ENCODE measurements at places on chromosomes 1 and 21.

DNA sequence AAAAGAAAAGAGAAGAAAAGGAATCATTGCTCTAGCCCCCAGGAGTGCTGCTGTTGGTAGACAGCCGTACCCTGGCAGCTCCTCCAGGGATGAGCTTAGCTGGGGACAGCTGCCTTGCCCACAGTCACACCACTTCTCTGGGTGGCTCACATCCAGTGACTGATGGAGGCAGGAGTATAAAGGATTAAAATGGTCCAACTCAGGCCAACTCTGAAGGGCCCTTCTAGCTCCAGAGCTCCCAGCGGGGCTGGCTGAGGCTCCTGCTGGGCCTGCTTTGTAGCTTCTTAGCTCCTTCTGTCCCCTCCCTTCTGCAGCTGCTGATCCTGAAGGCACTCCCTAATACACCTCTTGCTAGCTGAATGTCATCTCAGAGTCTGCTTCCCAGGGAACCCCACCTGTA lies 4.4 kb downstream of the CITED4 start:
- DNase-seq, result no peak

GRCh38 chr1:49854741-49855140 lies 169.0 kb downstream of the AGBL4 start:
- no peak for DNase-seq

DNA sequence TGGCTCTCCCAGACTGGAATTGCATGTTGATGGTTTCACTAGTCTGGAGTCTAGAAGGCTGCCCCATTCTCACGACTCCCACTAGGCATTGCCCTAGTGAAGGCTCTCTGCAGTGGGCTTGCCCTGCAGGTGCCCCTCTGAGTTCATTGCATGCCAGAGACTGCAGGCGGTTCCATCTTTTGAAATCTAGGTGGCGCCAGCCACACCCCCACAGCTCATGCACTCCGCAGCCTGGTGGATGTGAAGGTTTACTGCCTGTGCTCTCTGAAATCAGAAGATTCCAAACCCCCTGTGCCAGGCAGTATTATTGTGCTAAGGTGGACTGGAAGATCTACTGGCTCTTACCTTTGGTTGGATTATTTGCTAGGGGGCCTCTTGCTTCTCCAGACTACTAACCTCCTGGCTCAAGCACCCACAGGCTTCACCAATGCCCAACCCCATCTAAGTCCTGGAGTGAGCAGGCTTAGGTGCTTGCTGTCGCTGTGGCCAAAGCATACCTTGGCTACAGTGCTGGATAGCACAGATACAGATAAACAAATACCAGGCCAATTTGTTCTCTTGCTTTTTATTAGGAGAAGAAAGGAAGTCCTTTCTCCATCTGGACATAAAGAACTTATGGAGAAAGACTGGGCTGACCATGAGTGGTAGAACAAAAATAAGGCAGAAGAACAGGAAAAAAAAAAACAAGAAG lies 83.5 kb upstream of the SIM2 start:
- no peak for DNase-seq

DNA sequence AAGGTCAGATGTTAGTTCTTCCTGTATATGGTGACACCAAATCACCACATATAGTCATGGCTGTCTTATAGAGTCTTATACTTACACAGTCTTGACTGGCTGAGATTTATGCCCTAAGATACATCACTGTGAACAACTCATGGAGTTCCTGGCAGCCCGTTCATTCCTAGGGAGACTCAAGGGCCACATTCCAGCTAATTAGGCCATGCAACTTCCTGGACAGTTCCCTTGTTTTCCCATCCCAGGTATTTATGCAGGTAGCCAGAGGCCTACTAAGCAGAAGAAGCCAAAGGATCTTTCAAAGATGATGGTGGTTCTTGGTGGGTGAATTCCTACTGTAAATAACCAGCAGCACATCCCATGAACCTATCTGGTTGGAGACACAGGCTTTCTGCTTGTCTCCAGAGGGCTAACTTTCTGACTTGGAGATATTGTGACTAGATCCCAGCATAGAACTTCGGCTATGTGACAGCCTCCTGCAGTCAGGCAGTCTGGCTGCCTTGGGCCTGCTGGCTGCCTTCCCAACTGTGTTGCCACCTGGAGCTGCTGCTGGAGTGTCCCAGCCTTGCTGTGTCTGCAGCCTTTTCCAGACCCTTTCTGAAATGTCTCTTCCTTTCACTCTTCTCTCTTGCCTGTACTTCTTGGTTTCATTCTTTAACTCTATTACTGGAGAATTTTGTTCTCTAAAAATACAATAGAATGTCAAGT lies 283.8 kb downstream of the CACNA1E start:
- DNase-seq, result no peak

GRCh38 chr1:40317394-40318074 lies 448 bp upstream of the COL9A2 start:
- DNase-seq, result no peak

- DNase-seq, result no peak
Measured at GRCh38 chr21:29074007-29074376, 544 bp upstream of the CCT8 start.

- DNase-seq, result no peak
Measured at GRCh38 chr1:64147759-64148158, 55.7 kb upstream of the UBE2U start.

DNA sequence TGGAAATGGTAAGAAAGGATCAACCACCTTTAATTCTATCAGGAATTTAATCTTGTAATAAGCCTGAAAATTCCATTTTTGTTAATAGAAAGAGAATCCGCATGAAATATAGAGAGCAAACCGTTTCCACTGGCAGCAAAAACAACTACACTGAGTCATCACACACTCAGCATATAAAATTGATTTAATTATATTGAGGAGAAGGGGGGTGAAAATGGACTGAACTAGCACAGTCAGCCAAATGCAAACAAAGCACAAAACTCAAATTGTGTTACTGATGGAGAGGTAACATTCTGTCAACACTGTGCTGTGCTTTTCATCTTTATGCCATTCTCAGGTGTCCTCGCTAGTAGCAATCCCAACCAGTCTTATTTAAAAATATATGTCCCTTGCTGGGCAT lies 1583.9 kb downstream of the MRPL39 start:
- DNase-seq, result no peak

DNA sequence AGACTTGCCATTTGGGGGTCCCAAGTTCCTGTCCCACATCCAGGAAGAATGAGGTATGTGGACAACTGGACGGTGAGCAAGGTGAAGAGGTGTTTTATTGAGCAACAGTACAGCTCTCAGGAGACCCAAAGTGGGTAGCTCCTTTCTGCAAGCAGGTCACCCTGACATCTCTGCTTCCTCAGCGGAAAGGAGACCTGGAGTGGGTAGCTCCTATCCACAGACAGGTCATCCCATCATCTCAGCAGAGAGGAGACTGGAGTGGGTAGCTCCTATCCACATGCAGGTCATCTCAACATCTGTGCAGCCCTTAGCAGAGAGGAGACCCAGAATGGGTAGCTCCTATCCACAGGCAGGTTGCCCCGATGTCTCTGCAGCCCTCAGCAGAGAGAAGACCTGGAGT lies 13.8 kb upstream of the FNBP1L start:
- DNase-seq, result no peak

GRCh38 chr1:248804771-248805681 lies 20.7 kb downstream of the SH3BP5L start:
- no peak for DNase-seq

DNA sequence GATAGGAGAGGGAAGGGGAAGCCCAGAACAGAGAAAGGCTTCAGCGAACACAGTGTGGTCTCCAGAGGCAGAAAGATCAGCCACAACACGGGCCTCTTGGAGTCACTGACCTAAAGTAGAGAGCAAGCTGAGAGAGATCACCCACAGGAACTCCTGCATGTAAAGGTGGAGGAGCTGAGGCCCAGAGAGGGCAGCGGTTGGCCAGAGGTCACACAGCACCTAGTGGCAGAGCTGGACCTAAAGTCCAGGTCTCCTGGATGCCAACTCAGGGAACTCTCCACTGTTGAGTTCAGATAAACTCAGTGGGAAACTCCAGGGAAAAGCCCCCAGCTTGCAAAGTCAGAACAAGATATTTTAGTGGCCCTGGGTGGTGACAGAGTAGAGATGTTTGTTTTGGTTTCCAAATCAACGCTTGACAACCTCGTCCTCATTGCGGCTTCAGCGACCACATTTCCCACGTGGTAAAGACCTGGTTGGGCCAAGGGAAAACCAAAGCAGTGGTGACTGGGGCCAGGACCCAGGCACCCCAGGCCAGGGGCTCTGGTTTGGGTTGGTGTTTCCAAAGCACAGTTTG lies 4.6 kb downstream of the IFFO2 start:
- no peak for DNase-seq

GRCh38 chr1:34816332-34816731 lies 23.5 kb downstream of the GJA4 start:
- DNase-seq, result no peak

GRCh38 chr1:172380441-172381244 lies 39.8 kb upstream of the C1orf105 start:
- no peak for DNase-seq

GRCh38 chr1:154527192-154527591 lies 25.0 kb upstream of the SHE start:
- DNase-seq, result no peak

GRCh38 chr1:204760350-204760749 lies 74.8 kb upstream of the LRRN2 start:
- DNase-seq, result no peak

GRCh38 chr1:194268839-194269238 lies 1082.4 kb upstream of the B3GALT2 start:
- DNase-seq, result no peak

DNA sequence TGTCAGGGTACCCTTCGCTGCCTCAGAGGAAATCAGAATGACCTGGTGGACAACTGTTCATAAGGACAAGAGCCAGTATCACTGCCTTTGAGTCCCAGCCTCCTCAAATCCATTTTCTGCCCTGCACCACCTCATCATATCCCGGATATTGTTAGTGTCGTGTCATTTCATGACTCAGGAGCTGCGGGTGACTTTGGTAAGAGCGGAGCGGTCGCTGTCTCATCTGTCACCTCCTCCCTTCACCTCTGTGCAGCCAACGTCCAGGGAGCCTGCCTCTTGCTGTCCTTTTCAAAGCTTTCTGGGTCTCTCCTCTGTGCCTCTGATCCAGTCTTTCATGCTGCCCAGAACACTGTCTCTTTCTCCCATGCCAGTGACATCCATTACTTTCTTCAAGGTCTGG lies 7.0 kb upstream of the C1orf198 start:
- no peak for DNase-seq

DNA sequence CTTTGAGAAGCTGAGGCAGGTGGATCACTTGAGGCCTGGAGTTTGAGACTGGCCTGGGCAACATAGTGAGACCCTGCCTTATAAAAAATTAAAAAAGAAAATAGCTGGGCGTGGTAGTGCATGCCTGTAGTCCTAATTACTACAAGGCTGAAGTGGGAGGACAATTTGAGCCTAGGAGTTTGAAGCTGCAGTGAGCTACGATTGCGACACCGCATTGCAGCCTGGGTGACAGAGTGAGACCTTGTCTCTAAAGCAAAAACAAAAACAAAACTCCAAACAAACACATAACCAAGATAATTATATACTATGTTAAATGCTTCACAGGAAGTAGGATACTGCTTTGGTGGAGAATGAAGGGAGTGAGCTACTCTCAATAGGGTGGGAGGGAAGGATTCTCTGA lies 5.4 kb upstream of the PAFAH2 start:
- DNase-seq, result no peak

DNA sequence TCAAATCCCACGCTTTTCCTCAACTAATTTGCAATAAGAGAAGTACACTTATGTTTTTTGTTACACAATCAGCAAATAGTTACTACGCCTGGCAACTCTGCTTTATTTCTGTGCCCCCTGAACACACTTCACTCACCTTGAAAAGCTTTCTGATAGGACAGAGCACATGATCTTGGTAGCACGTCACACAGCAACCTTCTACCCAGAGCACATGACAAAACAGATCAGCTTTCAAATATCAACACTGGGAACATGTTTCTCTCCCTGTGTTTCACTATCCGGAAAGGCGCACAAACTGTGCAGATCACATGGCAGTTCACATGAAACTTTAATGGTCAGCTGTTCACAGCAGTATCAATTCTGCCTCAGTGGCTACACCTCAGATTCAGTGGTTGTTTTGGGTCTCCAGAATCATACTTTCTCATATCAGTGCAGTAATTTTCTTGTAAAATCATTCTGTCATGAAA lies 2.2 kb downstream of the SLC19A2 start:
- no peak for DNase-seq

GRCh38 chr1:145982010-145982723 lies 14.2 kb downstream of the TXNIP start:
- no peak for DNase-seq

All from NCI-H2171 (cell line).